ENCODE measurements at places on chromosomes 6 and 20.

DNA sequence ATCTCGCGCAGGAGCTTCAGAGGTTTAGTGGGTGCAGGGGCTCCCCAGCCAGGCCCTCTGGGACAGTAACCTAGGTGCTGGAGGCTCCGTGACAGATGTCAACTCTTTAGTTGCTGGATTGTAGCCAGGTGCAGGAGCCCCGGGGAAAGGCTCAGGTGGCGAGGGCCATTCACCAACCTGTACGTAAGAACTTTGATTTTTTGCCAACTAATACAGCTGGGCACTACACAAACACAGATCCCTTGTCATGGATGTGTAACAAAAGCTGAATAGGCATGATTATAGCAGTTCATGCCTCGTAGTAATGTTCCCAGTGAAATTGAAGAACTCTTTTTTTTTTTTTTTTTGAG, 82.6 kb downstream of the CDC5L start:
- DNase-seq, result no peak

GRCh38 chr6:139149383-139149782, 14.5 kb downstream of the HECA start:
- DNase-seq, result peak; percentile 59

DNA sequence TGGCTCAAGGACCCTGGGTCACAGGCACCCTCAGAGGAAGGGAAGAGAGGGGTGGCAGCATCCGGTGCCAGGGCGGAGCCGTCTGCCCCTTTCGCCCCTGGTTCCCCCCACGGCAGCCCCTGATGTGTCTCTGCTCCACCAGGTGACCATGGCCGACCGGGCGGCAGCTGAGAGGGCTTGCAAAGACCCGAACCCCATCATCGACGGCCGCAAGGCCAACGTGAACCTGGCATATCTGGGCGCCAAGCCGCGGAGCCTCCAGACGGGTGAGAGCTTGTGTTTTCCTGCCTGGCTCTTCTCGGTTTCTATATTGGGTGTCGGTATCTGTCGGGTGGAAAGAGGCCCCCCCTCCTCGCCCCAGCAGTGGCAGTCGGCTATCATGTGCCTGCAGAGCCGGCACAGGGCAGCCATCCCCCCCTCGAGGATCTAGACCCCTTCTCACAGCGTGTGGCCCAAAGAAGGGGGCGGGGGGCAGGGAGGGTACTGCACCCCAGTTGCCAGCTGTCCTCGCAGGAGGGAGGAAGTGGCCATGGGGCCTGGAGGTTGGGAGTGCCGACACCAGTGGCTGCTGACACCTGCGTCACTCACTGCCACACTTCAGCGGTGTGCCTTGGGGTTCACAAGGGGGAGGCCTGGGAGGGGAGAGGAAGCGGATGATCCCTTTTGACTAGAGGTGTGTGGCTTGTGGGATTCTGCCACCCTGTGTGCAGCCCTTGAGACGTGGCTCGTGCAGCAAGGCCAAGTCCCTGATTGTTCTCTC, 1.5 kb downstream of the RBM38 start:
- no peak for DNase-seq

- DNase-seq, result peak; percentile 73
Observed at GRCh38 chr6:25962149-25963127, at the start of gene TRIM38. Gene TRIM38 (plus strand): TSS chr6:25962802. CDS start chr6:25966523, 3,721 bp downstream.

DNA sequence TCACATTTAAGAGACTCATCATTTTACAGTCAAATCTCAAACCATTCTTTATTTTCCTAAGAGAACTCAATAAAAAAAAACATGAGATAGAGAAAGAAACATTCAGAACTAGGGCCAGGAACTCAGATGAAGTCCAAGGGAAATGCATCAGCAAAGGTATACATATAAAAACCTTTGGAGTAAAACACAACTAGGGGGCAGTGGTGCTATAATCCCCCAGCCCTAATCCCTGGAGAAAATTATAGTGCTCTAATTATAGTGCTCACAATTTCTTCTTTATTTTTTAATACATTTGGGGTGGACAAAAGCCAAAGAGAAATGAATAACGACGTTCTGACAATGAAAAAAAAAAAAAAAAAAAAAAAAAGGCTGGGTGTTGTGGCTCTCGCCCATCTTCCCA, 100.6 kb upstream of the EMILIN3 start:
- DNase-seq, result no peak

DNA sequence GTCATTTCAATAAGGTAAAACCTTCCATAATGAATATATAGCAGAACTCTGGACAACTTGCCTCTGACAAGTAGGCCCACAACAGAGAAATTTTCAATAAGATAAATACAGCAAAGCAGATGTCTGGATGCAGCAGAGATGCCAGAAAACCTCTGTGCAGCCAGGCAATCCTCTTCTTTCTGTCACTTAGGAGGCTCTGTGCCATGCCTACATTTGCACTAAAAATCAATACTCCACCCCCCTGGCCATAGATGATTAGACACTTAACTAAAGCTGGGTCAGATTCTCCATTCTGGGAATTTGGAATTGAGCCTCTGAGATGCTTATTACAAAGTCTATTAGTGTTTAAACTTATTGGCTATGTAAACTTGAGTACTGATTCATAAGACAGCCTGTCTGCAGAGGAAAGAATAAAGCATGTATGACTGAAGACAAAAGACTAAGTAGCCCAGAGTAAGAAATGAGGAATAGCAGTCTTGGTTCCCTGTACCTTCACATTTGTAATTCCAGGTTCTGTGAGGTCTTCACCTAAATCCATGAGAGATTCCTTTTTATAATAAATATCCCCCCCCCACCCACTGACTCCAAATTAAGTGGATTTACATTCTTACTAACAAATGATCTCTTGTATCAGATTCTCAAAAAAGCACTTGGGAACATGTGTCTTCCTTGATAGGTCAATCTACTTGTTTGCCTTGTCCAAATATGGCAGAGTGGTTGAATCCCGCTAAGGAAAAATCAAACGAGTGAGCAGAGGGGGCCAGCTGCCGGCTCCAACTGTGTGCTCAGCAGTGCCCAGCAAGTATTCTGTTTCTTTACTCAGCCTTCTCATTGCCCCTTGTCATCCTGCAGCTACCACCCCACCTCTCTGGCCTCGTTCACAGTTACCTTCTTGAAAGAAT, 20.4 kb downstream of the MAN1A1 start:
- no peak for DNase-seq

DNA sequence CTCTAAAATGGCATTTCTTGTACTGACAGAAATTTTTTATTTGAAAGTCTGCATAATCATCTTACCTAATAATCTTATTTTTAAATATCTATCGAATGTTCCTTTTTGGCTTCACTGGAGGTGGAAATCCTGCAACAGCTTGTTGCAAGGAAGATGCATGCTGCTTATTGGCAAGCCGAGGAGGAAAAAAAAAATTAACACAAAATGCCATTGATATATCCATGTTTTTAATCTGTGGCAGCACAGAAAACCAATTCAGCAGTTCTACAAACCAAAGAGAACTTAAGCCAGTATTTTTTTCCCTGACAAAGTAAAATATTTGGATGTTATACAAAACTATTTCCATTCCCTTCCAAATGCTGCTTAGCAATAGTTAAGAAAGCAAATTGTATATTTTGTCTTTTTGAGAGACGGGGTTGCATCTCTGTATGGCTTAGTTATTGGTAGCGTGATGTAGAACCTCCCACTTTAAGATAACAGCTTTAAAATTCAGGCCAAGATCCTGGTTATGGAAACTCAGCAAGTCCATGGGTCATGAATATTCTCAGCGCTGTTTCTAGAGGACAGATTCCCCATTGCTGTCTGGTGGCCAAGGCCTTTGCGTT, 231.4 kb downstream of the TMEM242 start:
- no peak for DNase-seq

DNA sequence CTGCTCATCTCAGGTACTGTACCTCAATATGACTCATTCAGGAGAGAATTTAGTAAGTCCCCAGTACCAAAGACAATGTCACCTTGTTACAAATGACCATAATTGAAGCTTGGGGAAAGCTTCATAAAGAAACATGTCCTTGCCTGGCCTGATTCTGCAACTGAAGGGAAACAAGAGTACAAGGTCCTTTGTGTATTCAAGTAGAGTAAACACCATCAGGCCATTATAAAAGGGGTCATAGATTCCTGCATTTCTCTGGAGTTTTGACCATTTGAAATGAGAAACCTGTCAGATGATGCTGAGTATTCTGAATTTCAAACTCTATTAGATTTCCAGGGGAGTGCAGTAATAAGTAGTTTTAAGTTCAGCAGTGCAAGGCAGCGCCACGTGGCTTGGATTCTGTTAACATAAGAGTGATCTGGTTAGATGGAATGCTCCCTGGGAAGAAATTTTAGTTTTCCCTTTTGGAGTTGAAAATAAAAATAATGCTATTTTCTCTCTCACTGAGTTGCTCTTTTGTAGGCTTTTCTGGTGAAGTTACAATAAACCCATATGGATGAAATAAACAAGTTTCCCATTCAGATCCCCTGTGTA, 1054.3 kb downstream of the EPHA7 start:
- DNase-seq, result peak; percentile 49

- DNase-seq, result peak; percentile 65
Observed at GRCh38 chr6:158707120-158707820, 57.4 kb downstream of the SYTL3 start.

DNA sequence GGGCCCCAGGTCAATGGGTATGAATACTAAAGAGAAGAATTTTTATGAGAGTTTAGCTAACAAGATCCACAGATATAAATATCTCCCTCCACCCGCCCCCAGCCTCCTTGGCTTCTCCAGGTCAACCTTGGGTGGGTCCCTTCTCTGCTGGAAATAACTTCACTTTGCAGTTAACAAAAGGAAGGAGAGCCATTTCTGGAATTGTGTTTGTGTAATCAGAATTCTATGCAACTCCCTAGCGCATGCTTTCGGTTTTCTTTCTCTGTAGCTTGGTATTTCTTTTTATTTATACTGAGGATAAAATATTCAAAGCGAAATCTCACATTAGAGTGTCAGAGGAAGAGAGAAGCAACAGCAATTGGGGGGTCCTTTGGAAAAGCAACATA, 27.1 kb downstream of the RIPOR2 start:
- no peak for DNase-seq

DNA sequence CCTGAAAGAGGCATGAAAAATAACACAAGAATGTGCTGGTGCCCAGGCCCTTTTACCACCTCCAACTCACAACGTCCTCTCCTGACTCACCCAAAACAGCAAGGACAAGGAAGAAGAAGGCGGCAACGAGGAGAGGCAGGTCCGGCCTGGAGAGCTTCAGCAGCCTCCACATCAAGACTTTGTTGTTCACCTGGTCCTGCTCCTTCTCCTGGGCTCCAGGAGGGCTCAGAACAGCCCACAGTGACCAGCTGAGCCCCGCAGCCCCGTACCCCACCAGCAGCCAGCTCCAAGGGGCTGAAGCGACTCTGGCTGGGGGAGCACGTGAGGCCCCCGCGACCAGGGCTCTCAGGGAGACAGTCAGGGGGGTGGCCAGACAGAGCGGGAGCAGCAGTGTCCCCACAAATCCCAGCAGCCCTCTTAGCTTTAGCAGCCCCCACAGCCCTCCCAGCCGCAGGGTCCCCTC, 857 bp downstream of the TAP2 start:
- DNase-seq, result no peak

- DNase-seq, result peak; percentile 84
Observed at GRCh38 chr6:127458817-127459216, 372 bp downstream of the KIAA0408 start.

- DNase-seq, result no peak
Observed at GRCh38 chr6:13979284-13980171, 54.8 kb downstream of the RNF182 start.

- peak; percentile 94 for DNase-seq
Observed at GRCh38 chr6:113632220-113632864, 224.8 kb upstream of the MARCKS start.

DNA sequence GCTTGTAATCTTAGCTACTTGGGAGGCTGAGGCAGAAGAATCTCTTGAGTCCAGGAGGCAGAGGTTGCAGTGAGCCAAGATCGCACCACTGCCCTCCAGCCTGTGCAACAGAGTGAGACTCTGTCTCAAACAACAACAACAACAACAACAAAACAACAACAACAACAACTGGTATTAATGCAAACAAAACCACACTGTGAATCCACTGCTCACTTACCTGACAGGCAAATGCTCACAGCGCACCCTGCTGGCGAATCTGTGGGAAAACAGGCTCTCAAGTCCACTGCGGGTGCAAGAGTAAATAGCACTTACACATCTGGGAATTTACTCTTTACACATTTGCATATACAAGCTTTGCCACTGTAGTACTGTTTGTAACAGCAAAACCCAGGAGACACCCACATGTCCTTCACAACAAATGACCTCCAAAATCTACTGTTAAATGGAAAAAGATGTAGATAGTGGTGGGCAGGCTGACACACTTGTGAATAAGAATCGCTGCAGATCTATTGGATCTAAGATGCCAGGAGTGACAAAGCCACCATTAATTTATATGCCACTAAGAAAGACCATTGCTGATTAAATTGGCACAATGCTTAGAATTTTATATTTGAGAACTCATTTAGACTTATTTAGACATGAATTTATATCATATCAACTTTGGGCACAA, 29.3 kb downstream of the NSFL1C start:
- DNase-seq, result peak; percentile 89

GRCh38 chr6:136922685-136923006, 545 bp downstream of the SLC35D3 start:
- no peak for DNase-seq

DNA sequence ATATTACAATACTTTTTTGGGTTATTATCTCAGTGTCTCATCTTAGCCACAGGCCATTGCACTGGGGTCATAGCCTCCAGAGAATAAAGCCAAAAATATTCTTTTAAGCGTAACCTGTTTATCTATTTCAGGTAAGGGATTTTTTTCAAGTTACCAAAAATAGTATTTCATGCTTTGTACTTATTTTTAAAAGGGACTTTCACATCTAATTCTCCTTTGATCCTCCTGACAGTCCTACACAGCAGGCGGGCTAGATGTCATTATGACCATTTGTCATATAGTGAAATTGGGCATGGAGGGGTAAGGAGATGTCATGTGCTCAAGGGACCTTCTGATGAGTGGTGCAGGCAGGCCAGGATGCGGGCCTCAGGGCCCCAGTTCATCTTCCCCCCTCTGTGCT, 68.9 kb downstream of the TBC1D7 start:
- no peak for DNase-seq

DNA sequence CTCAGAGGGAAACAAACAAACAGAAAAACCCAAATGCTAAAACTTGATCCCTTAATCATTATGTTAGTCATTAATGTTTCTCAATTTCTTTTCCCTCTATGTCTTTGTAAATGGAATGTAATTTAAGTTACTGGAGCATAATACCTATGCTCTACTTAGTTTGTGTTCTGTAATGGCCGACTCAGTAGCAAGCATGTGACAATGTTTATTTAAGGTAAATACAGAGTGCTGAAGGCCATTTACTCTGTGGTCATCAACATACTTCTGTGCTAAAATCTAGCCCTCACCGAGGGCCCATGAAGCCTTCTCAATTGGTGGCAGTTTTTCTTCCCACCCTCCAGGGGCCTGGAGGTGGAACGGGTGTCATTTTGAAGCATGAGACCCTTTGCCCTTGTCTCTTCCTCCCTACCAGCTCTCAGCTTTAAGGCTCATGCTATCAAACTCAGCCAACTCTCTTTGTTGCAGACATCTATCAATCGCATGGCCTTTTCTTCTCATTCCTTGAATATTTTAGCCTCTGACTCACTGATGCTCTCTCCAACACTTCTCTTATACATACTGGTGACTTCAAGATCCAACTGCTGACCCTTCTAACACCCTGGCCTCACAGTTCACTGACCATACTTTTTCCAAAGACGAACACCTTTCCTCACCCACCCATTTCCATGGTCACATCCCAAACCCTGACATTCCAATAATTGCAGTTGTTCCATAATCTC, 48.2 kb downstream of the STX7 start:
- peak; percentile 50 for DNase-seq
